ENCODE measurements at places on chromosomes 7 and 10.

GRCh38 chr7:34849986-34850385, 187.3 kb downstream of the DPY19L1 start:
- no peak for DNase-seq

DNA sequence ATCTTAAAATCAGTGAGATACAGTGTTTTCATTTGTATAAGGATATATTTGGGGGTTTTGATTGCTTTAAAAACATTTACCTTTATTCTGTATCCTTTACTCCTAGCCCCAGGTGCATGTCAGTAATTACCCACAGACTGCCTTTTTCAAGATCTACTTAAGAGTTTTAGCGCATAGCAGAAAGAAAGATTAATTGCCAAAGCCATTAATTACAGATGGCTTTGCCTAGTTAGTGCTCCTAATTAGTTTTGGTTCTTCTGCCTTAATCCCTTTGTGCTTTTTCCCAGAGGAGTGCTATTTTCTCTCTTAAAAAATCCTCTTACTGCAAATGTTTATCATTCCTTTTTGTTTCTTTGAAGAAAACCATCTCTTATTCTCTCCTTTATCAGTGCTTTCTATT, 122.8 kb downstream of the MAPK8 start:
- no peak for DNase-seq

GRCh38 chr10:98323221-98324164, 55.5 kb upstream of the LOXL4 start:
- DNase-seq, result no peak

DNA sequence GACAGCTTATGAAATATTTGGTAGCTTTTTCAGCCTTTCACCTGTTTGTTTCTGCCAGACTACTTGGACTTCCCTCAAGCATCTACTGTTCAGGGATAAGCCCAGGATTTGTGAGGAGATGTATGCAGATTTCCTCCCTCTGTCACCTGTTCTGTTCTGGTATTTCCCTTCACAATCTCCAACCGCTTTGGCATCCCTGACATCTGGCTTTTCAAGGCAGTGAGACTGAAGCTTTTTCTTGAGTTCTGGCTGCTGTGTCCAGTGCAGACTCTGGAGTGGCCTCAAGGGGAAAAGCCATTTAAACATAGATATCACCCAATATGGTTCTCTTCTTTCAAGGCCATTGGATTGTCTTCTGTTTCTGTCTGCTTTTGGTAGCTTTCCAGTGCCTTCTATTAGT, 369.7 kb downstream of the LRMDA start:
- DNase-seq, result no peak

DNA sequence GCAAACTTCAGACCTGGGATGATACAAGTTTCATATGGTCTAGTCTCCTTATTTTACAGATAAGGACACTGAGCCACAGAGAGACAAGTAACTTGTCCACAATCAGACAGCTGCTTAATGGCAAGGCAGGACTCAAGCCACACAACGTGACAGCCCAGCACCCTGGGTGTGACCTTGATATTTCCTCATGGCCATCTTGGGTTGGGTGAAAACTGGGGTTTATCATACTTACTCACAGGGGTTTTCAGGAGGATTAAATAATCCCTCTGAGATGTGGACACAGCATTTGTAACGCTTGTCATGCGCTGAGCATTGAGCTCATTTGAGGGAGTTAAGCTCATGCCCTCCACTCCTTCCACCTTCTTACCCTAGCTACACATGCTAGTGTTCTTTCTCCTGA, 58.0 kb downstream of the ABLIM1 start:
- DNase-seq, result no peak

DNA sequence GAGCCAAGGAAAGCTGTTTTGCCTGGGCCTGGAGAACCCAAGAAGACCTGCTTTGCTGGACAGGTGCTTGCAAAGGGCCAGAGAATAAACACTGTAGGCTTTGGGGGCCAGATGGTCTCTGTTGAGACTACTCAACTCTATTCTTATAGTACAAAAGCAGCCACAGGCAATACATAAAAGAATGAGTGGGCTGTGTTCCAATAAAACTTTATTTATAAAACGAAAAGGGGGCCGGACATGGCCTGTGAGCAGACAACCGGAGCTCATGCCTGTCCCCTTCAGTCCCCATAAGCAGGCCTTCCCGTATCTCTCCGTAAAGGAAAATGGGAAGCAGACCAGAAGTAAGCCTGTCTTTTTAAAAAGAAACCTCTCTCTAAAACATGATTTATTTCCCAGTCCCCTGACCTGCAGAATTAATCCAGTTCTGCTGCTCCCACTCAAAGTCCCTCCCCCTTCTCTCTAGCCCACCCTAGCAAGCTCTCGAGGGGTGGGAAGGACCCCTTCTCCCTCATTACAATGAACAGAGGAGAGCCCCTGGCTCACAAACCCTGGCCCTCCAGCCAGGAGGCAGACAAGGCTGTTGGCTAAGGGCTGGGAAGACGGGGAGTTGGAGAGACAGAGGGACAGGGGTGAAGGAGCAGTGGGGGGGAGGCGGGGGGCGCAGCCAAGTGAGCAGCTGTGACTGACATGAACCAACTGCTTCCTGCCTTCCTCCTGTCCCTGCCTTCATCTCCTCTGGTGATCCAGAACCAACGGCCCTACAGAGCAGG, 177.8 kb downstream of the NEURL1 start:
- no peak for DNase-seq

DNA sequence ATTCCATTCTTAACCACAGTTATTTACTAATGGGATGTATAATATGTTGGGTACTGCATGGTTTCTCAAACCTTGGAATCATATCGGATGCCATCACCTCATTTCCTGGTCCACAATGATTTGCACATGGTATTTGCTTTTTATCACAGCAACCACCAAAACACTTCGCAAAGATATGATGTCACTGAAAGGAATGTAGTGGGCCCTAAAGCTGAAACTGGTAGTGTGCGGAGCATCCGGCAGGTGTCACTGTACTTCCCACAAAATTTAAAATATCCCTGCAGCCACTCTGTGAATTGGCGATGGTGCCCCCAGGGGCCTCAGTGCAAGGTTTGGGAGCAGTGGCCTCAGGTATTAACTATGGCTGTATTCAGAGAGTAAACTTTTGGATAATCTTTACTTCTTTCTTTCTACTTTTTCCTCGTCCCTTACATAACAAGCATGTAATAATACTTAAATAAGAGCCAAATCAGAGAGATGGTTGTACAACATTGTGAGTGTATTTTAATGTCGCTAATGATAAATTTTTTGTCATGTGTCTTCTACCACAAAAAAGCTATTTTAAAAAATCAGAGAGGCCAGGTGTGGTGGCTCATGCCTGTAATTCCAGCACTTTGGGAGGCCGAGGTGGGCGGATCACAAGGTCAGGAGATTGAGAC, 66.2 kb downstream of the FAM241B start:
- DNase-seq, result peak; percentile 3

GRCh38 chr7:99446096-99446495, 7.4 kb downstream of the CPSF4 start:
- DNase-seq, result no peak

GRCh38 chr7:31370609-31371008, 30.1 kb upstream of the NEUROD6 start:
- no peak for DNase-seq

DNA sequence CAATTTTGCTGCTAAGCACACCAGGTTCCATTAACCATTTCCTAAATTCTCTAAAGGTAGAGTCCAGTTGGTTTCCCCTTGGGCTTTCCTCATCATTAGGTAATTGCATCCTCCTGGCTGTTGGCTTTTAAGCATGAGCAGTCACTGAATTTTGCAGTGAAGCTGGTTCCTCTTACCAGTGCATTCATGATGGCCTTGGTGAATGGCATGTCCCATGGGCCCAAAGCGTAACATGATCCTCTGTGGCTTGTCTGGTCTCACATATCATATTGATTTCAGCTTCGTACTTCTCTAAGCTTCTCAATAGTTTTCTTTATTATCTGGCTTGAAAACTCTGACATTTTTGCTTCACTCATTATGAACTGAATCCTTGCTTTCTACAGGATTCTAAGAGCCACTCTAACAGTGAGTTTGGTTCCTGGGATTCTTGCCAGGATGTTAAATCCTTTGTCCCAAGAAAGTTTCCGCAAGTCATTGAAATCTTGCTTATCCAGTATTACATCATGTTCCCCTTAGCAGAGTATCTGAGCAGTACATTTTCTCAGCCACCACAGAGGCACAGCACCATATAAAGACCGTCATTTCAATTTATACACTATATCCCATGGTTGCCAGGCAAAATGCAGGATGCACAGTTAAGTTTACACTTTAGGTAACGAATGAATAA, 134.2 kb downstream of the PTN start:
- no peak for DNase-seq

- DNase-seq, result no peak
These were observed 15.0 kb upstream of the INSIG1 start for GRCh38 chr7:155282671-155283070.

GRCh38 chr7:103593691-103594090, 147.7 kb upstream of the SLC26A5 start:
- no peak for DNase-seq

- no peak for DNase-seq
These were observed 36.9 kb downstream of the TNPO3 start for GRCh38 chr7:129017933-129018538.

GRCh38 chr7:104767113-104767512, 246.9 kb upstream of the KMT2E start:
- no peak for DNase-seq

DNA sequence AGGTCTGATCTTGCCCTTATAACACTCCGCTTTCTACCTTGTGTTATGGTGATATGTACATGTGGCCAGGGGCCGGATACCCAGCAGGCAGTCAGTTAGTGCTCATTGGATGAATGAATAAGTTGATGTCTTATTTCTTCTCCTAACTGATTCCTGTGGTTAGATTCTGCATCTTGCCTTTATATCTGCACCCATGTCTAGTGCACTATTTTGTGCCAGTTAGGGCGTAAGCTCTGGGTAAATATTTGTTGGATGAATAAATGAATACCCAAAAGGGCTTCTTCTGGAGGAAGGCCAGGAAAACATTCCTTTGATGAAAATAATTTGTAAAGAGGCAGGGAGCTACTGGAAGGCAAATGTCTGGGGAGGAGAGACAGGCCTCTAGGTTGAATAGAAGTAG, 148.2 kb downstream of the CHN2 start:
- no peak for DNase-seq

DNA sequence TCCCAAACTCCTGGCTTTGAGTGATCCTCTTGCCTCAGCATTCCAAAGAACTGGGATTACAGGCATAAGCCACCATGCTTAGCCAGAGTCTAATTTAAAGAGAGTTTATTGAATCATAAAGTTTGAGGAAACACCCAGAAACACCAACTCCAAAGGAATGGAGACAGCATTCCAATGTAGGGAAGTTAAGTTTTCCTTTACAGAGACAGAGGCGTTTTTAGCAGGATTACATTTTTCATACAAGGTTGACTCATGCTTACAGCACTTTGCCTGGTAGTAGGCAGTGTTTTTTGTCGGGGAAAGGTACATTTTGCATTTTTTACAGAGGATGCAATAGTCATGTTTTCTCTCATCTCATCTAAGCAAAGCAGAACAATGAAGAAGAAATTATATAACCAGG, 18.9 kb upstream of the OPN4 start:
- no peak for DNase-seq

All from CD4-positive, alpha-beta T cell treated with Interleukin-4 for 4 hours (primary cell).